Esophagus squamous epithelium (tissue), 5 donors: ENCODE measurements at places on chromosomes 16 and 17.
A peak's percentile ranks its signal among the peaks of the same experiment; 100 is the strongest.

DNA sequence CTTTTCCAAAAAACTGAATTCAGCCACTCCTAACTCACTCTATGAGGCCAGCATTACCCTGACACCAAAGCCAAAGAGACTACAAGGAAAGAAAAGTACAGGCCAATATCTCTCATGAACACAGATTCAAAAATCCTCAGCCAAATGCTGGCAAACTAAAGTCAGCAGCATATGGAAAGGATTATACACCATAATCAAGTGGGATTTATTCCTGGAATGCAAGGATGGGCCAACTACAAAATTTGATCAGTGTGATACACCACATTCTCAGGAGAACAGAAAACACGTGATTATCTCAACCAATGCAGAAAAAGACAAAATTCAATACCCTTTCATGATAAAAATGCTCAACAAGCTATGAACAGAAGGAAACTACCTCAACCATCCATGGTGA lies 7.7 kb upstream of the AATK start:
- no peak for DNase-seq

DNA sequence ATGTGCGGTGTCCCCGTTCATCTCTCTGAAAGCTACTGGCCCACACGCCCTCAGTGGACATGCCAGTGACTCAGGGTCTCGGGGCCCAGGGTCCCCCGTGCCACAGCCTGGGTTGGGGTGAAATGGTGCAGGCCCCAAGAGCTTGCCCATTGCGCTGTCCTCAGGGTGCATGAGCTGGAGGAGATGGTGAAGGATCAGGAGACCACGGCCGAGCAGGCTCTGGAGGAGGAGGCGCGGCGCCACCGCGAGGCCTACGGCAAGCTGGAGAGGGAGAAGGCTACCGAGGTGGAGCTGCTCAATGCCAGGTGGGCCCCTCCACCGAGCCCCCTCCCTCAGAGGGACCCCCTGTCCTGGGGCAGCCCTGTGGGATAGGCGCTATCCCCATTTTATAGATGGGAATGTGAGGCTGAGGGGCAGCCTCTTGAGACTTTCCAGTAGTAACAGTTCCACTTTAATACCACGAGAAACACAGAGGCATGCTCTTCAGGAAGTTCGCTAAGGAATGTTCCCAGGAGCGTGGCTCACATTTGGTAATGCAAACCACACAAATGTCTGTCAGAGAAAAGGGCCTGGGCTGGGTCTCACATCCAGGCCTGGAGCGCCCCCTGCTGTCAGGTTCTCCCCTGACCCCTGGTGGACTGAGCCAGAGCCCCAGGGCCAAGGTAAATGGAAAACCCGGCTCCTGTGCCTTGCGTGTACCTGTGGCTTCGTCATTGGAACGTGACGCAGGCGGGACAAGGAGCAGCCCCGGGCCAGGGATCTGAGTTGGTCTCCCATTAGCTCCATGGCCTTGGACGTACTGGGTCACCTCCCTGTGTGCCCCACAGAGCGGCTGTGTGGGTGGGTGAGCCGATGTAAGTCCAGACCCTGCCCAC lies 133.7 kb downstream of the RAB11FIP4 start:
- peak; percentile 26 for DNase-seq

- no peak for DNase-seq
Observed at GRCh38 chr16:19857593-19858339, 26.9 kb downstream of the GPRC5B start.

- no peak for DNase-seq
Observed at GRCh38 chr16:31513126-31513525, 4.9 kb upstream of the RUSF1 start.

DNA sequence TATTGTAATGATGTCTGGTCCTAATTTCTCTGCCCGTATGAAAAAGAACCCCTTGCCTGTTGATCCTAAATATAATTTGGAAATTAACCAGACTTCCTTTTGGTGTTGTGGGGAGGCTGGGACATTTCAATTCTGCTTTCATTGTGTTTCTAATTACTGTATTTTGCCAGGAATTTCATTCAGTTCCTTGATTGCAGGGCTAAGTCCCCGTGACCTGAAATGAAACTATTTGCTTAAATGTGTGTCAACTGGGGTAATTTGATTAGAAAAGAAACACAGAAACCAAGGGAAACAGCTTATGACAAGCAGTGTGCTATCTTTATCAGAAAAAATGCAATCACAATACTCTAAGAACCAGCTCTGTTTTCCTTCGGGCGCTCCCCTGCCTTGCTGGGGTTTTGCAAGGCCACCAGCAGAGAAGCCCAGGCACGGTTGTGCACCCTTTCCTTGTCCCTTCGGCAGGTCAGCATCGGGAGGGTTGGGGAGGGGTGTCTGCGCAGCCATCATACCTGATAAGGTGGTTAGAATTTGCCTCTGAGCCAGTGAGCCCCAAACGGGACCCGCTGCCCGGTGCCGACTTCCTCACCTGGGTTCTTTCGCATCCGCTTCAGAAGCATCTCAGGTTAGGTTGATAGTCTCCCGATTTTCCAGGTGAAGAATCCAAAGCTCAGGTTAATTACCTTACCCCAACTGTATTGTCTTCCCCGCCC lies 19.4 kb downstream of the KLHL36 start:
- no peak for DNase-seq

GRCh38 chr17:4806456-4806776 lies 536 bp upstream of the PLD2 start:
- DNase-seq, result no peak

DNA sequence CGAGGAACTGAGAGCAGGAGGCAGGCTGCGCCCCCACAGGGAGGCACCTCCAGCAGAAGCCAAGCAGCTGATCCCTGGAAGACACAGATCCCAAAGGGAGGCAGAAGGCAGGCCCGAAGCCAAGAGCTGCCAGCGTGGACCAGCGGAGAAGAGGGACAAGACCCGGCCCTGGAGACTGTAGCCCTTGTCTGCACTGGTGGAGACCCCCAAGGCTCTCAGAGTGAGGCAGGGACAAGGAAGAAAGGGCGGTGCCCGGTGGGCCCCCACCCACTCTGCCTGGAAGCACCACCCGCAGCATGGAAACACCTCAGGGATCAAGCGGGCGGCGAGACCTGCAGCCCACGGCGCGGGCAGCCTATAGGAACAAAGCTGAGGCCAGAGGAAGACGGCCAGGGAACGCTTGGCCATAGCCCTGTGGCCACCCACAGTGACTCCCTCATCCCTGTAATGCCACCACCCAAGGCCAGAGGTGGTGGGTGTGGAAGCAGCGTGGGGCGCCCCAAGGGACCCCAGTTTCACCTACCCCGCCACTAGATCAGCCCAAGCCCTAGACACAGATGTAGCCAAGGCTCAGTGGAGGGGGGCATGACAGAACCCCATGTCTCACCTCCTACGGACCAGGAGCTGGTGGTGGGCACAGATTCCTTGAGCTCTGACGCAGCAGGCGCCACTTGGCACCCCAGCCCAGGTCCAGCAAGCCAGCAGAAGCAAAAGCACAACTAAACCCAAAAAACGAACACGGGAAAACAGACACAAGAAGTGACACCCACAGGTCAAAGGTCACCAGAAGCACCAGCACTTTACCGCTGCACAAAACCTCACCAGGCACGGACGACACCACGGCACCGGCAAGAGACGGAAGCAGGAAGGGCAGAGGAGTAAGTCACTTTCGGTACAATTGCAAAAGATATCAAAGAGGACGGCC lies 2.9 kb upstream of the SIRT7 start:
- DNase-seq, result no peak

DNA sequence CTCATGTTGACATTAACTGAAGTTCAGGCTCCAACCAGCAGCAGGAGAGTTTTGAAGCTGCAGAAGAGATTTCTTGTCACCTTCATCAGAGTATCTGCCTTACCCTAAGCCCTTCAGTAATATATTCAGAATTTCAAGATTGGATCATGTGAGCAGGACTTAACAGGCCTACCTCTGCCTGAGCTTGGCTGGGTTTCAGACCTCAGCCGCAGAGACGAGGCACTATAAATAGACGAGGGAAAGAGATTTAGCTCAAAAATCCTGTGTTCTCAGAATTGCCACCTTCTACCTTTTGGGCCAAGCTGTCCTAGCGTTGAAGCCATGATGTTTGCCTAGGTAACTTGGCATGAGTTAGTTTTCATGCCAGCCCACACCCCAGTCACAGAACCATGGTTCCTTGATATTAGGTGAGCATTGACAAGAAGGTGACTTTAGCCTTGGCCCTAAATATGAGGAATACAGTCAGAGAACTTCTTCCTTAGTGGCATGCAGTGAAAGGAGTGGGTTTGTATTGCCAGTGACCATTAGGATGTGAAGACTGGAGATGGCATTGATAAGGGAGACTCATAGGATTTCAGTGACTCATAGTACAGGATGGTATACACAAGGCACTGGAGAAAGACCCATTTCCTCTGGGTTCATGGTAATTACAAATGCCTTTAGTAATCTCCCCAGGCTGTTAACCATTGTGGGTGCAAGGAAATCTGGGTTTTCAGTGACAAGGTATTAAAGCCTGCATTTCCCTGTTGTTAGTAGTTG lies 224.3 kb downstream of the MSI2 start:
- no peak for DNase-seq

GRCh38 chr17:34758316-34758715 lies 178.9 kb downstream of the TMEM132E start:
- DNase-seq, result no peak

DNA sequence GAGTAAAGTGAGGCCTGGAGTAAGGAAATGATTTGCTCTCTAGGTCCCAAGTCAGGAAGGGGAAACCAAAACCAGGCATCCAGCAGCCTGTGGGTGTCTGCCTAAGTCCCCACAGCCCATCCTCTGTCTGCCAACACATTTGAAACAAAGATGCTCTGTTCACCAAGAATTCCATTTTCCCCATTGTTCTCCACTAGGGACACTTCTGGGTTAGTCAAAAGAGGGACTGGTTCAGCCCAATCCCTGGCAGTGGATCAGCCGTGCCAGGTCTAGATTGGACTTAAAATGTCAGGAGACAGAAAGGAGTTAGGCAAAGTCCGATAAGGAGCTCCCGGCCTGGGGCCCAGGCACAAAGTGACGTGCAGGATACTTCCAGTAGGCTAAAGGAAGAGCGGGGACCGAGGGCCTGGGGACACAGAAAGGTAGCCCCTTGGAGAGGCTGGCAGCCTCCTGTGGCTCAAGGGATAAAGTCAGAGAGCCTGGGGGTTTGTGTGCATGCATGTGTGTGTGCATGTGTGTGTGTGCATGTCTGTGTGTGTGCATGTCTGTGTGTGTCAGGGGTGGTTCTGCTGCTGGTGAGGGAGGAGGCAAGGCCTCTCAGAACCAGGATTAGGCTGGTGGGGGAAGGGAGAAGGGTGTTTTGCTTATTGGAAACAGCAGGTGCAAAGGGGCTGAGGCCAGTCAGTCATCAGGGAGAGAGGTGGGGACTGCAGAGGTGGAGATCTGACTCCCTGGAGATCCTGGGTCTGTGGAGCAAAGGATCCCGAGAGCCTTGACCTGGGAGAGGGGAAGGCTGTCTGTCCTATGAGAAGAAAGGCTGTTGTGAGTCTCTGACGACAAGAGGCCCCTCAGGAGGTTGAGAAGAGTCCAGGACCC lies 41.7 kb upstream of the IL34 start:
- DNase-seq, result no peak

- no peak for DNase-seq
Observed at GRCh38 chr16:23702951-23703350, 10.1 kb downstream of the ERN2 start.

DNA sequence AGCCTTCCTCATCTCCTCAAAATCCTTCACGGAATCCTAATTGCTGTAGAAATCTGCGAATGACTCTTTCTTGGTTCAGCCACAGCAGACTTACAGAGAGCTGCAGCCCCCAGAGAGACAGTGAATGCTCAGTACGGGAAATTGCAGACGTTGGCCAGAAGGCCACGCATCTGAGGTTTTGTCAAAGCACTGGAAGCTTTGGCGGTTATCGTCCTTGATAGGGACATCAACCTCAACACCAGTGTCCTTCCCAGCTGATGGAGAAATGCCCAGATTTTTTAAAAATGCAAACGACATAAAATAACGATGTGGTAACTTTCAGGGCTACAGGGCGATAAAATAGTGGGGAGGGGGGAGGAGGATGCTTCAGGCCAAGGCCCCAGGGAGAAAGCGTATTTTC lies 166.6 kb upstream of the CIBAR2 start:
- DNase-seq, result no peak

DNA sequence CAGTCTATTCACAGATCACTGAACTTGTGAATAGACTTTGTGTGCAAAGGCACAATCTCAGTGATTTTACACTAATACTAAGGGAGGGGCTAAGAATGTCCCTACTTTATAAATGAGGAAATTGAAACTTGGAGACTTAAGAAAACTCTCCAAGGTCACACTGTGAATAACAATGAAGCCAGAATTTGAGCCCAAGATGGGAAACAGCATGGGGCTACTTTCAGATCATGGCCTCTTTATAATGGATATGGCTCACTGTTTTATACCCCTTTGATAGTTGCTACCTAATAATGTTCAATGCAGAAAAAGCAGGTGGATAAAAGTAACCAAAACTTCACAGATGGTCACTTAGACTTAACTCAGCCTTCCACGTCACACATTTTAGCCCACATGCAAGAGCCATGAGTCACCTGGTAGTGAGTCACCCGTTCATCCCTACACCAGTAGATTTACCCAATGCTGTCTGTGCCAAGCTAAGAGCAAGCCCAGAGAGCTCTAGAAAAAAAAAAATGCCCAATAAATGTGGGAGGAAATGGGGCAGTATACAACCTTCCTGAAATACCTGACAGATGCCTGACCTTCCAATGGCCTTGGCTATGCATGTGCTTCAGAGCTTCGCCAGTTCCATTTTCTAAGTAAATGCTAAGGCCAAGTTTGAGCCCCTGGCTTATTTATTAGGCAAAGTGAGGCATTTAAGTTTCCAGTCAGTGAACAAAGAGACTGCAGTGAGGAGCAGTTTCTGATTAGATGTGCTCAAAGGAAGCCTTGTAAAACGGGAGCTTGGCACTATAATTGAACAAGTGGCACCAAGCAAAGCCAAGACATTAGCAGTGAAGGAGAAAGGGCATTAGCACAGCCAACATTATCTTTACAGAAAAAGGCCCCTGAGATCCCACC lies 219.7 kb downstream of the TMEM114 start:
- DNase-seq, result no peak

DNA sequence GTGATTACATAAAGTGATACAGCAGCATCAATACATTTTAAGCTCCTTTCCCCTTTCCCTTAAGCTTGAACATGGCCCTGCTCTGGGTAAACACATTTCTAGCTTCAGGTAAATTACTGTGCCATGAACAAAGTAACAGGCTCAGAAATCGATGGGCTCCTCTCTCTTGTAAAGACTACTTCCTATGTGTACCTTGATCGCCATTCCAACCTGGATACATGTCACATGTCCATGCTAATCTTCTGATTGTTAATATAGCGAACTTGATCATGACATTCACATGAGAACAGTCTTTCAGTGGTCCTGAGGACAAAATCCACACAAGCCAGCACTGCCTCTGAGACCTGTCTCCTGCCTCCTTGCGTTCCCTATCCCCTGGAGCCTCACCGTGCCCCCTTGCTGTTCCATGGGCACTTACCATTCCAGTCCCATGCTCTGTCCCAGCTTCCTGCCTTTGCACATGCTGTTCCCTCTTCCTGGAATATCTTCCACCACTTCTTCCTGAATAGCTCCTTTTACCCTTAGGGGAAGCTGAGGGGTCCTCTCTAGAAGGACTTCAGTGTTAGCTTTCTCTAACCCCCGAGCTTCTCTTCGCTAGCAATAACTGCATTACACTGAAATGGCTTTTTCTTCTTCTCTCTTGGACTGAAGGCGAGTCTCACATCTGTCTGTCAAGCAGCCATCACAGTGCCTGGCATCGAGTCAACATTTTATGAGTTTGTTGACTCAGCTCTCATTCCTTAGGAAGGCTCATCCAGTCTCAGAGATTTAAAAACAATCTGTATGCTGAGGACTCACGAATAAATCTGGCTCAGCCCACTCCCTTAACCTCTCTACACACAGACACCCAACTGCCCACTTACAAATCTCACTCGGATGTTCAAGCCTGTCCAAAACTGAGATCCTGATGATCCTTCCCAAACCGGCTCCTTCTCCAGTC lies 93.3 kb downstream of the ASIC2 start:
- no peak for DNase-seq
